ENCODE measurements at places on chromosomes 12 and 14.
A peak's percentile ranks its signal among the peaks of the same experiment; 100 is the strongest.

- no peak for DNase-seq
Measured at GRCh38 chr14:24574206-24574774, 1.8 kb downstream of the CTSG start.

- DNase-seq: peak; percentile 81
Measured at GRCh38 chr12:12334367-12335040, 15.5 kb downstream of the MANSC1 start.

- DNase-seq: peak; percentile 86
Measured at GRCh38 chr12:7638760-7639555, 26.8 kb downstream of the APOBEC1 start.

- peak; percentile 74 for DNase-seq
Measured at GRCh38 chr14:99995700-99996356, 69.4 kb upstream of the EVL start.

- no peak for DNase-seq
Measured at GRCh38 chr12:132866251-132866828, 21.1 kb downstream of the CHFR start.

- no peak for DNase-seq
Measured at GRCh38 chr12:67601126-67601525, 47.4 kb upstream of the DYRK2 start.

- DNase-seq: peak; percentile 54
Measured at GRCh38 chr14:70013271-70013873, 134.2 kb downstream of the SMOC1 start.

DNA sequence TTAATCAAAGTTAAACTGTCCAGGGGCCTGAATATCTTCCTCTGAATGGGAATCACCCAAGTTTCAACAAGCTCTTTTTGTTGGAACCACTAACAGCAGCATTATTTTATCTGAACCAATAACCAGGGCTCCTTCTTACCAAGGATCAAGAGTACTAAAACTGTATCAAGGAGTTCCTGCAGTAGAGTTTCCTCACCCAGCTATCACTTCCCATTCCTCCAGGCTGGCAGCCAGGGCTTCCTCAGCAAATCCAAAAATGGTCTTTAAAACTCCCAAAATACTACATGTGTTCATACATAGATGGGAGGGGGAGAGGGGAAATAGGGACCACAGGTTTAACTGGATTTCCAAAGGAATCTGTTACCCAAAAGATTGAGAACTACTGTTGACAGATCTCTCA, 10.5 kb downstream of the FMNL3 start:
- DNase-seq: no peak

- no peak for DNase-seq
Measured at GRCh38 chr14:95620659-95621059, 65.6 kb upstream of the TCL1B start.

DNA sequence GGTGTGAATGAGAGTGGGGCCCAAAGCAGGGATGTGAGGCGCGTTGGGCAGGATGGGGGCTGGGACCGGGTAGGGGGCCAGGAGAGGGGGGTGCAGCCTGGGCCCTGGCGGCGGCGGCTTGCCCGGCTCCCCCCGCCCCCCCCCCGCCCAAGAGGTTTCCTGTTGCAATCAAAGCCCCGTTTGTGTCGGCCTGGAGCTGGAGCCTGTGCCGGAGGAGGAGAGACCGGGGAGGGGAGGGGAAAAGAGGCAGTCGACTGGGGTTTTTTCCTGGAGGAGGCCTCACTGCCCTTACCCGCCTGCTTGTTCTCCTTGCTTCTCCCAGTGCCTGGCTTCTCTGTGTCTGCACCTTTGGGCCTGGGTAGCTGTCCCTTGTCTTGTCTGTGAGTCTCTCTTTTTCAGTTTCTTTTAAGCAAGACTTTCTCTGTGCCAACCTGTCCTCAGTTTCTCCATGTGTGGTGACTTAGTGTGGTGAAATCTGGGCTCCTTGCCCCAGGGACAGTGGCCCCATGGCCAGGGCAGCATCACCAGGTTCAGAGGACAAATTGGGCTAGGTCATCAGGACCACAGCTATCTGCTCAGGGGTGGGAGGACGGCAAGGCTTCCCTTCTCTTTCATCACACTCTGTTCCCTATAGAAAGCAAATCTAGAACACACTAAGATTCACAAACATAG, 8.5 kb downstream of the RARG start:
- no peak for DNase-seq

DNA sequence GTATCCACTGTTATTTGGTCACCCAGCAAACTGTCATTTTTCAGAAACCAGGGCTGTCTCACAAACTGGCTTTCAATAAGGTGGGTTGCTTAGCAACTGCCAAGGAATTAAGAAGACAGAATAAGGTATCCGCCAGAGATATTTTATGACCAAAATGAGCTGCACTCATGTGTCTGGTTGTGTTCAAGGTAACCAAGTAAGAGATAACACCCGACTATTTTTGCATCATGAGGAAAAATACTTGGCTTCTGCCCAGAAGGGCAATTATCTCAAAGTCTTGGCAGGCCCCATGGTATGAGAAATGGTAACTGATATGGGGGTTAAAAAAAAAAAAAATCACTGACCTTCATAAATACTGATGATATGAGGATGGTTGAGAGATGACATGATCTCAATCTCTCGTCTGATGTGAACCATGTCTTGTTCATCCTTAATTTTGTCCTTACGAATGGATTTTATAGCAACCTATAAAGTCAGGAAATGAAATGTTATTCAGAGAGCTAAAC, 32.6 kb downstream of the NUAK1 start:
- no peak for DNase-seq

GRCh38 chr14:104277416-104278213, 139.2 kb downstream of the KIF26A start:
- DNase-seq: no peak

DNA sequence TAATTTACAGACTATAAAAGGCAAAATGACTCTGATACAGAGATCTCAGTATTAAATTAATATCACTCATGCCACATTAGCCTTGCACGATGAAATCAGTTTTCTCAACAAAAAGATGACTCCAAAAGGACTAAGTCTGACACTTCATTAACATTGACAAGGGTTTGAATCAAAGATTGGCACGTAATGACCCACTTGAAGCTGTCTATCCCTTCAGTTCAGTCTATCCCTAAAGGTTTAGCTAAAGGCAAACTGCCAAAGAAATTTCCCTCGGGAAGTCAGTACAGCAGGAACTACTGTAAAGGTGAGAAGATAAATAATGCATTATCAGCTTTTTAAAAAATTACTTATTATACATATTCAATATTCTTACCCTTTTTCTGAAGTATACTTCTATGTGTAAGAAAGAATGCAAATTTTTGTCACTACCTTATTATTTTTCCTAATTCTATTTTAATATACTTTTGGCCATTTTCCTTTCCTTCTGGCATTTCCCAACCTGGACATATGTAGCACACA, 127.1 kb downstream of the NELL2 start:
- no peak for DNase-seq

All from GM20000 (cell line).